D721Med (cell line): ENCODE measurements at places on chromosomes 7 and 10.

DNA sequence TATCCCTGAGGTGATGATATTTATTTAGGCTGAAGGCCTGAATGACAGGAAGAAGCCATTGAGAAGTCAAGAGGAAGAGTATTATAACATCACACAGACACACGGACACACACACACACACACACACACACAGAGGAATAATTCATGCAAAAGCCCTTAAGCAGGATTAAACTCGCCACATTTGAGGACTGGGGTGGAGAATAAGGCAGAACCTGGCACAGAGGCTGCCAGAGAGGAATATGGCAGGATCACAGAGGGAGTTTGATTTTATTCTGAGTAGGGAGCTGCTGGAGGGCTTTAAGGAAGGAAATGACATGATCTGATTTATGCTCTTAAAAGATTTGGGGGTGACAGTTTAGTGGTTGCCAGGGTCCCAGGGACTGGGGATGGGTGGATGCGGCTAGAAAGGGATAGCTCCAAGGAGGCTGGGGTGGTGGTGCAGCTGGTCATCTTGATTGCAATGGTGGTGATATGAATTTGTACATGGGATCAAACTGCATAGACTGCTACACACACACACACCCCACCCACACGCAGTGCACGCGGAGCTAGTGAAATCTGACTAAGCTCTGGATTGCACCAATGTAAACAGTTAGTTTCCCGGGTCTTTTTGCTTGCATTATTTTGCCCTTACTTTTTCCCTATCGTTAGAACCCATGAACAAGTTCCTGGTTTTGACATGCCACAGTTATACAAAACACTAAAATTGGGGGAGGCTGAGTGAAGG lies 11.2 kb downstream of the SMURF1 start:
- no peak for DNase-seq

- DNase-seq: no peak
Measured at GRCh38 chr10:101065481-101066145, 3.8 kb downstream of the KAZALD1 start.

DNA sequence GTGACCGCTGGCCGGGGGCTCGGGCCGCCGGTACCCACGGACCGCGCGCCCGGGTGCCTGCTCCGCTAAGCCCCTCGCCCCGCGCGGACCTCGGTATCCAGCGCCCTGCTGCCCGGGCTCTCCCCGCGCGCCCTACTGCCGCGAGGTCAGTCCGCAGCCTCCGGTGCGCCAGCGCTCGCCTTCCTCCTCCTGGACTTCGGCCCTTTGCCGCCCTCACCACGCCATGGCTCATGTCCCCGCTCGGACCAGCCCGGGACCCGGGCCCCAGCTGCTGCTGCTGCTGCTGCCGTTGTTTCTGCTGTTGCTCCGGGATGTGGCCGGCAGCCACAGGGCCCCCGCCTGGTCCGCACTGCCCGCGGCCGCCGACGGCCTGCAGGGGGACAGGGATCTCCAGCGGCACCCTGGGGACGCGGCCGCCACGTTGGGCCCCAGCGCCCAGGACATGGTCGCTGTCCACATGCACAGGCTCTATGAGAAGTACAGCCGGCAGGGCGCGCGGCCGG lies 483 bp downstream of the GDF10 start:
- no peak for DNase-seq

DNA sequence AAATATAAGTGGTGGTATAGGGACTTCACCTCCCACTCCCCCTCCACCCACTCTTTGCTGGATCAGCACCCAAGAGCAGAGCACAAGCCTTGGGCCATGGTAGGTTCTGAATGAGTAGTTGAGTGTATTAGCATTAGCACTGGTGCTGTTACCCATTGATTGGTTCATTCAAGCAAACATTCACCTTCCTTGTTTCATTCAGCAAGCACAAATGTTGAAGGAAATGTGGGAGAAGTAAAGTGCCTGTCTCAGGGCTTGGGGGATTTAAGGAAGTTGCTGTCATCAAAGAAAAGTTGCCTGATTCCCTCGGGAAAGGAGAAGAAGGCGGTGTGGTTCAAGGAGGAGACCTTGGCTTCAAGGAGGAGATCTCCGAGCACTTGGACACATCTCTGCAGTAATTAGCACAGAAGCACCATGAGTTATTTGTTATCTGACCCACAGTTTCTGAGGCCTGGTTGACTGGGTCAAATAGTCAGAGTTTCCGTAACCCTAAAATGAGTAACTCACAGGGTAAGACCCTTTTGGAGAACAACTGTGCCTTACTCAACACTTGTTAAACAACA lies 17.3 kb downstream of the IL2RA start:
- no peak for DNase-seq

GRCh38 chr10:11586170-11586569 lies 25.3 kb downstream of the USP6NL start:
- no peak for DNase-seq

GRCh38 chr10:27911539-27911938 lies 87.3 kb downstream of the ODAD2 start:
- no peak for DNase-seq

DNA sequence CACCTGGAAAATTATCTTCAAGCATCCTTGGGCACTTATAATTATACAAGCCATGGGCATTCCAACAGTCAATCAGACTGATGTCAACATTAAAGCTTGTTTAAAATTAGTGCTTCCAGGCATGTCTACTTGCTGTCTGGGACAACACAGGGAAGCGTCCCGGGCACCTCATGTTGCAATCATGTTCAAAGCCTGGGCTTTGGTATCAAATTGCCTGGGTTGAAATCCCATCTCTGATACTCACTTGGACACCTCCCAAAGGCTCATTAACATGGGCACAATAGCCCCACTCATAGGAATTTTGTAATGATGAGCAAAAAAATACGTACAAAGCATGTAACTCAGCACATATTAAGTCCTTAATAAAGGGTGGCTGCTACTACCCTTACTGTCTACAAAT lies 14.4 kb downstream of the AIFM2 start:
- no peak for DNase-seq

DNA sequence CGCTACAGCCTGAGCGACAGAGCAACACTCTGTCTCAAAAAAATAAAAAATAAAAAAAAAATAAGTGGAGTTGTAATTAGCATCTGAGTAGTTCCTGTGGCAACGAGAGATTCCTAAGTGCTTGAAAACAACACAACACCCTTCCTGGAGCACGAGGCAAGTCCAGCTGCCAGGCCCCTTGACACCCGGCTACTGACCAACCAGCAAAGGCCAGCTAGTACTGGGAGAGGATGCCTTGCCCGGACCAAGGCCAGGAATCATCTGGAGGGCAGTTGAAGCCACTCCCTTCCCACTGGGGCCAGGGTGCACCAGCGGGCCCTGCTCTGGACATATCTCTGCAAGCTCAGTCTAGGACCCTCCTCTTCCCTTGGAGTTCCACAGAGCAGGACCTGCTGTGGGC lies 536 bp downstream of the C10orf105 start:
- no peak for DNase-seq

GRCh38 chr10:118500477-118501104 lies 94.9 kb downstream of the PRLHR start:
- no peak for DNase-seq

GRCh38 chr7:120920034-120920433 lies 30.5 kb upstream of the ING3 start:
- no peak for DNase-seq

- no peak for DNase-seq
Measured at GRCh38 chr7:84021292-84021908, 173.2 kb downstream of the SEMA3A start.

DNA sequence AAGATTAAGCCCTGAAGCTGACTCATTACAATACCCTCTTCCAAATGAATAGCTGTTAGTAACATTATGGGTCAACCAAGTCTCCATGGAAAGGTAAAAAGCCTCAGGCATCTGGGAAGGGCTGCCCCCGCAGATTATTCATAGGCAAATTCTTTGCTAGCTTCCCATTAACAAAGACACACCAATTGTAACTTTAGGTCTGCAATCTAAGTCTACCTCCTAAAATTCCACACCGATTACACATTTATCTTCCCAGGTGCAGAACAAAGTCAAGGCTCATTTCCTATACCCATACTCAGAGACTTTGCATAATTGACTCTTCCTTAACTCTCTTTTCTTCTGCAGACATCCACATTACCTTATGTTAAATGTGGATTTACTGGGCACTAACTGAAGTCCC lies 826.3 kb upstream of the MBL2 start:
- DNase-seq: no peak

- DNase-seq: no peak
Measured at GRCh38 chr7:6012355-6013104, 3.5 kb downstream of the AIMP2 start.

DNA sequence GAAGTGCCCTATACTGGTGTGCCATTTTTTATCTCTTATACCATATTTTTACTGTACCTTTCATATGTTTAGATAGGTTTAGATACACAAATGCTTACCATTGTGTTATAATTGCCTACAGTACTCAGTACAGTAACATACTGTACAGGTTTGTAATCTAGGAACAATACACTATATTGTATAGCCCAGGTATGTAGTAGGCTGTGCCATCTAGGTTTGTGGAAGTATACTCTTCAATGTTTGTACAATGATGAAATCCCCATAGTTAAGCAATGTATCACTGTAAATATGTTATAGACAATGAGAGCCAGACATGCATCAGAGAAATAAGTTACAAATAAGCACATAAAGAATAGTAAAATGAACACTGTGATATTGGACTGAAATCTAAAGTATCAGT lies 109.1 kb downstream of the IQUB start:
- no peak for DNase-seq

DNA sequence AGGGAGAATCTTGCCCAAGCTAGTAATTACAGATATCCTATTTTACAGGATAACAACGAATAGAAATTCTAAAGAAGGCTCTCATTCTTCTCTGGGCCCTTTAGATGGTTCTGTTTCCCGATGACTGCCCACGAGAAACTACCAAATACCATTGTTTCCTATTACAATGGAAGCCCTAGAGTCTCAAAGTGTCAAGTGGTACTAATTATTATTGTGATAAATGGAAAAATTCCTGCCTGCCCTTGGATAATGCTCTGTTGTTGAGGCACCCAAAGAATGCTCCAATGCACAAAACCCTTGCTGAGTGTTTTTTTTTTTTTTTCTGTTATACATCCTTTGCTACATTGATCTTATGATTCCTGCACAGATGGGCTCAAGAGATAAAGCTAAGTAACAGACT lies 504.5 kb downstream of the XPNPEP1 start:
- DNase-seq: no peak

- no peak for DNase-seq
Measured at GRCh38 chr7:152594801-152595200, 81.1 kb downstream of the XRCC2 start.

DNA sequence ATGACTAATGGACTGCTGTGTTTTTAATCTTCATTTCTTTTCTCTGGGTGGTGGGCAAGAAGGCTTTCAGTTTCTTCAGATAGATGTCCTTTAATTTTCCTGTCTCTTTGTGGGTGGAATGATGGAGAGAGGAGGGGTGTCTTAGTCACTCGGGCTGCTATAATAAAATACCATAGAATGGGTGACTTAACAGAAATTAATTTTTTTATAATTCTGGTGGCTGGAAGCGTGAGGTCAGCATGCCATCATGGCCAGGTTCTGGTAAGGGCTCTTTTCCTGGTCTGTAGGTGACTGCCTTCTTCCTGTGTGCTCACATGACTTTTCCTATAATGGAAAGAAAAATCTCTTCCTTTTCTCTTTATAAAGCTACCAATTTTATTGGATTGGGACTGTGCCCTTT lies 6.3 kb downstream of the RSBN1L start:
- DNase-seq: no peak

DNA sequence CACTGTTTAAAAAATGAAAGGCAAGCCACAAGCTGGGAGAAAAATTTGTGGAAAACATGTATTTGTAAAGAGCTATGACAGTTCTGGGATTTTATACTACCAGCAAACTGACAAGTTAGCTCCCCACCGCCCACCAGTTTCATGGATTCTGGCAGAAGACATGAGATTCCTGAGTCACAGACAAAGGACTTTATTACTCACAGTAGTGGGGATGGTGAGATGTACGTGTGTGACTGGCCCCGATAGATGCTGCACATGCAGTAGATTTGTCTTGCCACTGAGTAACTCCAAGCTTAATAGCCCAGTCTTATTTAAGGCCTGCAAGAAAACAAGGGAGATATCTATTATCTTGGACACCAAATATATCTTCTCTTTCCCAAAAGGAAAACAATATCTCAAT lies 281.7 kb downstream of the AHR start:
- no peak for DNase-seq

DNA sequence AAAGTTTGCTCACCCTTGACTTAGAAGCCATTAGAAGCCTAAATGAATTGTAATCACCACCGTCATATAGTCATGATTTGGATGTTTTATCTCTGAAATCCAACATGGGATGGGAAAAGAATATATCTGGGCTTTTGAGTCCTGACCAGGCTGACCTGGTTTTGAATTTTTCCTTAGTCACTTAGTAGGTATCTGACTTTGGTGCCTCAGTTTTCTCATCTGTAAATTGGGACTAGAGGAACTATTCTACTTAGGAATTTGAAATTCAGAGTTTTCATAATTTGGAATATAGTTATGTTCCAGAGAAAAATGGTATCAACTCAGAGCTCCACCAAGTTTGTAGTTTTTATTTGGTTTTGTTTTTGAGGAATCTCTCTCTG lies 40.9 kb downstream of the SHOC2 start:
- no peak for DNase-seq

- no peak for DNase-seq
Measured at GRCh38 chr10:79274279-79275104, 72.8 kb upstream of the PPIF start.

DNA sequence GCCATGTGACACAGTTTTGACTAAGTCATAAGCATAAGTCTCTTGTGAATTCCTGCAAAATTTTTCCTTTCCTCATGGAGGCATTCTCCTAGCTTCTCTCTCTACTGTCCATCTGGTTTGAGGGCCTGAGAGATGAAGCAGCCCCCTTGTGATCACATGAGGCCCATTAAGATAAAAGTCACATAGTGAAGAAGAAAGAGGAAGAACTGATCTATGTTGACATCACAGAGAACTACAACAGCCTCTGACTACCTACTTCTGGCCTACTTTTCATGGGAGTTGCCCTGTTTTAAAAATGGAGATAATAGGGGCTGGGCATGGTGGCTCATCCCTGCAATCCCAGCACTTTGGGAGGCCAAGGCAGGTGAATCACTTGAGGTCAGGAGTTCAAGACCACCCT lies 50.4 kb downstream of the TFEC start:
- no peak for DNase-seq

GRCh38 chr7:14639329-14639728 lies 263.2 kb downstream of the DGKB start:
- no peak for DNase-seq

GRCh38 chr10:84172467-84173356 lies 889 bp upstream of the GPR15LG start:
- DNase-seq: no peak

GRCh38 chr10:29635711-29636144 lies 957 bp upstream of the SVIL start:
- no peak for DNase-seq
